Vein endothelial cell (primary cell): ENCODE measurements at places on chromosomes 1 and 21. TPM values are rescaled to one million over a fixed set of nuclear protein-coding genes. Genes with fewer than 3 reads are reported as not detected.

The PTCH2 gene
- under 0.01 and 0.29 TPM in 2 replicates for total RNA-seq

The FAM163A gene
- total RNA-seq: 0.10 TPM in 1 of 2 replicates, not detected in the other

The ZBTB8A gene
- total RNA-seq: 8.6 and 9.1 TPM in 2 replicates

The TCEA3 gene
- 0.65 and 0.86 TPM in 2 replicates for total RNA-seq

The S100A7 gene
- total RNA-seq: not detected in 2 replicates

The DIRAS3 gene
- 0.57 and 0.98 TPM in 2 replicates for total RNA-seq

The MASP2 gene
- not detected in 2 replicates for total RNA-seq

The LPAR3 gene
- total RNA-seq: not detected in 2 replicates

The SDE2 gene
- total RNA-seq: 21.2 and 24.1 TPM in 2 replicates

The KIFAP3 gene
- total RNA-seq: 17.6 and 18.0 TPM in 2 replicates

The NFYC gene
- 19.6 and 24.0 TPM in 2 replicates for total RNA-seq

The RIPK4 gene
- total RNA-seq: under 0.01 and 0.33 TPM in 2 replicates

The C1orf141 gene
- not detected in 2 replicates for total RNA-seq

The AVPR1B gene
- not detected in 2 replicates for total RNA-seq

The SLC5A9 gene
- not detected in 2 replicates for total RNA-seq

The CELA3B gene
- total RNA-seq: not detected in 2 replicates

The PRKACB gene
- total RNA-seq: 74.1 and 98.9 TPM in 2 replicates

The SPATA1 gene
- 0.98 and 1.1 TPM in 2 replicates for total RNA-seq

The RNU1-4 gene
- under 0.01 TPM in 2 replicates for total RNA-seq

The DNALI1 gene
- total RNA-seq: 1.5 and 2.3 TPM in 2 replicates

The OVAAL gene
- not detected in 2 replicates for total RNA-seq

The CBS gene
- 13.7 and 18.0 TPM in 2 replicates for total RNA-seq

The RUNX3 gene
- total RNA-seq: not detected in 2 replicates

The CYP4A22 gene
- not detected in 2 replicates for total RNA-seq

The TAS1R3 gene
- 0.38 and 0.65 TPM in 2 replicates for total RNA-seq

The LEFTY2 gene
- under 0.01 and 0.10 TPM in 2 replicates for total RNA-seq

The NDUFS2 gene
- 98.6 and 115 TPM in 2 replicates for total RNA-seq

The REN gene
- 0.10 and 0.33 TPM in 2 replicates for total RNA-seq

The OR2M2 gene
- total RNA-seq: not detected in 2 replicates

The SLAMF9 gene
- not detected in 2 replicates for total RNA-seq

The ANGPTL3 gene
- total RNA-seq: not detected in 2 replicates

The S100A5 gene
- total RNA-seq: not detected in 2 replicates

The TMEM269 gene
- total RNA-seq: not detected in 2 replicates

The ALPL gene
- 0.19 and 0.33 TPM in 2 replicates for total RNA-seq

The RGS1 gene
- not detected in 2 replicates for total RNA-seq

The GON4L gene
- total RNA-seq: 37.9 and 42.8 TPM in 2 replicates

The EPB41 gene
- total RNA-seq: 26.8 and 42.8 TPM in 2 replicates

The DNM3 gene
- total RNA-seq: 1.6 and 3.8 TPM in 2 replicates

The KDF1 gene
- total RNA-seq: not detected in 2 replicates

The CD1B gene
- total RNA-seq: not detected in 2 replicates

The NUP210L gene
- under 0.01 and 0.10 TPM in 2 replicates for total RNA-seq

The RGSL1 gene
- total RNA-seq: 0.65 TPM in 1 of 2 replicates, not detected in the other

The GPR153 gene
- 1.4 and 3.3 TPM in 2 replicates for total RNA-seq

The TMEM183A gene
- 113 and 126 TPM in 2 replicates for total RNA-seq

The PRRX1 gene
- 0.98 and 6.6 TPM in 2 replicates for total RNA-seq

The PCSK9 gene
- total RNA-seq: 0.10 TPM in 1 of 2 replicates, not detected in the other

The CTSK gene
- 2.0 and 3.7 TPM in 2 replicates for total RNA-seq
